ENCODE measurements at places on chromosomes 16 and 17.

DNA sequence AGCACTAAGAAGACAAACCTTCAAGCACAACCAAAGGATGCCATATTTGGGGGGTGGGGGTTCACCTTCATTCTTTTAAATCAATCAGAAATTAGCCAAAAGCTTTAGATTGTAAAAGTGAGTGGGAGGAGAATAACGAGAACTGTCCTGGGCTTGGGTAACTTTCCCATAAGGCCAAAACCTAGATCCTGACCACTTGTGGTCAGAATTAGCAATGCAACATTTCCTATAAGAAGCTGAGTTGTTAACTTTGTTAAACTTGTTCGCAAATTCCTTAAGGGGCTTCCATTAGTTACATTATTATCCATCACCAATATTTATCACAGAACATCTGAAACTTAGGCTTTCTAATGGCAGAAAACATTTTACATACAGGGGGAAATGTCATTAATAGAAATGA is 25.1 kb downstream of the STAT5B start:
- DNase-seq, result no peak

- no peak for DNase-seq
Observed at GRCh38 chr16:20937736-20938135, 37.2 kb downstream of the LYRM1 start.

DNA sequence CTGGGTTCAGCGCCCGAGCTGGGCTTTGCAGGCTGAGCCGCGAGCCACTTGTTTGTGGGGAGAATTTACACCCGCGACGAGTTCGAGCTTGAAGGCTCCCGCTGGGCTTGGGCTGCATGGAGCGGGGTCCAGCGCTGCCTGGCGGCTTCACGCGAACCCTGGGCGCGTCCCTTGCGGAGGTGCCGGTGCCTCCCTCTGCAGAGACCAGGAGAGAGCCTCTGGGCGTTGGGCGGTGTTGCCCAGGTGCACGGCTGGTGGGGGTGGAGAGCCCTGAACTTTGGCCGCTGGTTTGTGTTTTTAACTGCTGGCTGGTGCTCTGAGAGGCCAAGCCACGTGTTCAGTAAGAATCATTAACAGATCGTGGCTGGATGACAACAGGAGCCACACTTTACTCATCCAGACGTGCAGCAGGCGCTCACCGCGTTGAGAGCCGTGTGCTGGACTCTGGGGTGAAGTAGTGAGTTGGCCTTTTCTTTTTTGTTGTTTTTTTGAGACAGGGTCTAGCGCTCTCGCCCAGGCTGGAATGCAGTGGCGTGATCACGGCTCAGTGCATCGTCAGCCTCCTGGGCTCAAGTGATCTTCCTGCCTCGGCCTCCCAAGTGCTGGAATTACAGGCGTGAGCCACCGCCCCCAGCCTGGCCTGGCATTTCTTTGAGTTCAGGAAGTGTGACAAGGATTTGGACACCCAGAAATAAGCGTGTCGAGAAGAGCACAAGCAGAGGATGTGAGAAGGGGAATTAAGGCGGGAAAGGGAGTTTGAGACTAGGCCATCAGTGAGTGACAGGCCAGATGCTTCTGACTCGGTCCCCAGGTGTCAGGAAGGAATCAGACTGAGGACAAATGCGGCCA is 827 bp downstream of the CDK10 start:
- DNase-seq, result peak; percentile 96

DNA sequence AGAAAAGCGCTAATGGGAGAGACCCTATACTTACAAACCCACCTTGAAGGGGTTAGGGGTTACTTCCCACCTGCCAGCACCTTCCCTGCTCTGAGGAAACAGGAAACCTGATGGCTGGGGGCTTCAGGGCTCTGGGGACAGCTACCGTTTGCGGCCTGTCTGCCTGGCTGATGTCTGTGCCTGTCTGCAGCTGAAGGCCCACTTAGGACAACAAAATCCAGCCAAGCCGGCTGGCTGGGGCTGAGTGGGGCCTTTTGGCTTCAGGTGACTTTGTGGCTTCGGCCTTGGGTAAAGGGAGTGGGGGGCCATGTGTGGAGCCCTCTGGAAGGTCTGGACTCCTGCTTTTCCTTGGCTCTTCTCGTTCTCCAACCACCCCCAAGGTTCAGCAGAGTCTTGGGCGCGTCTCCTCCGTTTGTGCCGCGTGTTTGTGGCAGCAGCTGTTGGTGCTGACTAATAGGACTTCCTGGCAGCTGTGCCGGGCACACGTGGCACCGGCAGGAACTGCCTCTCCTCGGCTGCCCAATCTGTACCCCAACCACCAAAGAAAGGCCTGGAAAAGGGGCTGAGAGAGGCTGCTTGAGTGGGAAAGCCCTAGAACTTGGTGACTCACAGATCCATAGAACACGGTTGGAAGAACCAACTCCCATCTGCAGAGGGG is 186.7 kb downstream of the MSI2 start:
- peak; percentile 59 for DNase-seq

- peak; percentile 23 for DNase-seq
Observed at GRCh38 chr17:36755586-36755985, 154.2 kb downstream of the MRM1 start.

Data from kidney tubule cell (primary cell).